Putamen (tissue), 1 donor: ENCODE measurements at places on chromosomes 5 and 9.

GRCh38 chr9:72394066-72394465 lies 29.1 kb upstream of the ZFAND5 start:
- DNase-seq: no peak

GRCh38 chr5:132054697-132055440 lies 5.6 kb upstream of the IL3 start:
- DNase-seq: no peak

DNA sequence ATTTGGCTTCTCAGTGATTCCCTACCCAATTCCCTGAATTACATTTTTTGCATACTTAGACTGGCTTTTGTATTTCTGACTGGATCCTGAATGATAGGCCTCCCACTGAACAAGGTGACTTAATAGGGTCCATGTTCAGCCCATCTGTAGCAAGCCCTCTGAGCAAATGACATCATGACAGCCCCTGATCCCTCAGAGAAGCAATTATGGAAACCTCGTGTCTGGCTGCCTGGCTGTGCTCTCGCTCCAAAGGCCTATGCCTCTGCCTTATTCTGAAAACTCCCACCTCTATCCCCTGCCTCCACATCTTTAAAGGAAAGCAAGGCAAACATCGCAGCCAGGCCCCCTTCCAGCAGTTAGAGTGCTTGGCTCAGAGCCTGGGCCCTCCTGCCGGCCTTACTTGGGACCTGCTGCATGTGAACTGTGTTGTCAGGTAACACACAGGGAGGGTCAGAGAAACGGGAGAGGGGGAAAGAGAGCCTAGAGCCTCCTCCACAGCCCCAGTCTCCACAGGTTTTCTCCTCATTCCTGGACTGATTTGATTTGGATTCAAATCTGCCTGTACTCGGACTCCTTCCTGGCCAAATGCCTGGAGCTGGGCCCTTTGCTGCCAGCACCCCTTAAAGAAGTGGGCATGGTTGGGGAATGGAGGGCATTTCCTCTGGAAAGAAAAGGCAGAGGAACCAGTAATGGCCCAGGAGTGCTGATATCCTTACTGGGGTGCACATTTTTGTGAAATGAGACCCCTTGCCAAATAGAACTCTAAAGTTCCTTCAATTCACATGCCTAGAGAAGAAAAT lies 3.8 kb downstream of the DCANP1 start:
- no peak for DNase-seq

GRCh38 chr9:17969232-17969631 lies 390.4 kb downstream of the SH3GL2 start:
- DNase-seq: no peak

GRCh38 chr5:131386124-131386523 lies 122.3 kb downstream of the CDC42SE2 start:
- DNase-seq: no peak

DNA sequence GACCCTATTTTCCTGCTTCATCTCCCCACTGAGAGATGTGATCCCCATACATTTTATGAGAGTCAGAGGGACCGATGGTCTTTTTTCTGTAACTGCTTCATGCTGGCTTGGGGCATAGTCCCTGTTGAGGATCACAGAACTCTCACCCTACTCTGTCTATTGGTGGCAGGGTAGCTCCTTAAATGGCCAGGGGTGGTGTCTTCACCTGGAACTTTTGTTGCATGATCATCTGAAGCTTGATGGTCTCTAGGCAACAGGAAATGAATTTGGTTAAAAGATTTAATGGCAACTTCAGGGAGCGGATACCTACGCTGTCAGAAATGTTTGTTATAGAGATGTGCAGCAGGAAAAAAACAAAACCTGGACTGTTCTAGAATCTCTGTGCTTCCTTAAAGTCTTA lies 87.0 kb upstream of the GLIS3 start:
- no peak for DNase-seq

DNA sequence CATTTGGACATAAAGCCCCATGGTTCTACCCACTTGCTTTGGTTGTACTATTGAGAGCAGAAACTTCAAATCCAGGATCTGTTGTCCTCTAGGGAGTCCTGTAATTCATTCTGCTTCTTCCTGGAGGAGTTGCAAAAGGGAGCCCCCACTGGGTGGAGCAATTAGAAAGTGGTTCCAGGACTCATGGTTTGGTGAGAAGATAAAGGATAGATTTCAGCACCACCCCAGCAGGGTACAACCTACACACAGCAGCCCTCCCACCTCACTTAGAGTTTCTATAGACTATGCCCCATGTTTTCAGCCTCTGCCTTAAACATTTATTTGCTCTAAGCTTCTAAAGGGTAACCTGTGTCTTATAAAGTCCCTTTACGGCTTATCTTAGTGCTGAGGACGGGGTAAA lies 112.6 kb upstream of the ARRDC3 start:
- no peak for DNase-seq

- no peak for DNase-seq
These were observed 18.7 kb downstream of the PRUNE2 start for GRCh38 chr9:76887003-76887821.

DNA sequence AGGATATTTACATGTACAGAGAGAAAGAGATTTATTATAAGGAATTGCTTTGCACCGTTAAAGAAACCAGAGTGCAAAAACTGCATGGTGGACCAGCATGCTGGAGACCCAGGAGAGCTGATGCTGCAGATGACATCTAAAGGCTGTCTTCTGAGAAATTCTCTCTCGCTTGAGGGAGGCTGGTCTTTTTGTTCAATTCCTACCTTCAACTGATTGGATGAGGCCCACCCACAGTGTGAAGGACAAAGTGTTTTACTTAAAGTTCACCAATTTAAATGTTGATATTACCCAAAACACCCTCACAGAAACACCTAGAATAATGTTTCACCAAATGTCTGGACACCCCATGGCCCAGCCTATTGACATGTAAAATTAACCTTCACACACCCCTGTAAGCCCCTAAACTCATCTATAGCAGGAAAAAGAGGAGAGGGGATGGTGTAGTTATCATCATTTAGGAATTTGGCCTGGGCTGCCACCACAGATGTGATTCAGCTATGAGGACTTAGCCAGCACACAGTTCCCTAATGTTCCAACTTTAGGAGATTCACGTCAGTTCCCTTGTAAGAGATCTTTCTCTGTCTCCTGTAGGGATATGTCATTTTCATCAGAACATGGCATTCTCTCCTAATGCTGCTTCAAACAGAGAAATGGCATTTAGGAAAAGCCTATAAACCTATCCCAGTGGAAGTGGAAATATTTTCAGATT lies 358.2 kb upstream of the TLE4 start:
- no peak for DNase-seq

GRCh38 chr5:177591690-177592009 lies 353 bp upstream of the TMED9 start:
- no peak for DNase-seq

DNA sequence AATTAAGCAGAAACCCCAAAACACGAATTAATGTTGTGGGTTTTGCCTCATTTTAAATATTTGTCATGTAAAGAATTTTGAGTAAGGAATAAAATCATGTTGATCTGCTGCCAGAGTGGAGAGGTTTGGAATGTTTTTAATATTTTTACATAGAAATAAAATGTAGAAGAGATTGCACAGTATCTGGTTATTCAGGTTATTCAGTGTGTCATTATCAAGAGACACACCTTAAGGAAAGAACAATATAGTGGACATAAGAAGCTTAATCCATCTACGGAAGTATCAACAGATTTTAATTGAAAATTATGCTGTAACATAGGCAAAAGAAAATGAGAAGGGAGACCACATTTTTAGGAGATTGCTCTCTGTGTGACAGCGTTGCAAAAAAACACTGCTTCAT lies 410.4 kb downstream of the MED10 start:
- DNase-seq: no peak

- DNase-seq: no peak
These were observed 5.5 kb downstream of the C7 start for GRCh38 chr5:40914835-40915234.

DNA sequence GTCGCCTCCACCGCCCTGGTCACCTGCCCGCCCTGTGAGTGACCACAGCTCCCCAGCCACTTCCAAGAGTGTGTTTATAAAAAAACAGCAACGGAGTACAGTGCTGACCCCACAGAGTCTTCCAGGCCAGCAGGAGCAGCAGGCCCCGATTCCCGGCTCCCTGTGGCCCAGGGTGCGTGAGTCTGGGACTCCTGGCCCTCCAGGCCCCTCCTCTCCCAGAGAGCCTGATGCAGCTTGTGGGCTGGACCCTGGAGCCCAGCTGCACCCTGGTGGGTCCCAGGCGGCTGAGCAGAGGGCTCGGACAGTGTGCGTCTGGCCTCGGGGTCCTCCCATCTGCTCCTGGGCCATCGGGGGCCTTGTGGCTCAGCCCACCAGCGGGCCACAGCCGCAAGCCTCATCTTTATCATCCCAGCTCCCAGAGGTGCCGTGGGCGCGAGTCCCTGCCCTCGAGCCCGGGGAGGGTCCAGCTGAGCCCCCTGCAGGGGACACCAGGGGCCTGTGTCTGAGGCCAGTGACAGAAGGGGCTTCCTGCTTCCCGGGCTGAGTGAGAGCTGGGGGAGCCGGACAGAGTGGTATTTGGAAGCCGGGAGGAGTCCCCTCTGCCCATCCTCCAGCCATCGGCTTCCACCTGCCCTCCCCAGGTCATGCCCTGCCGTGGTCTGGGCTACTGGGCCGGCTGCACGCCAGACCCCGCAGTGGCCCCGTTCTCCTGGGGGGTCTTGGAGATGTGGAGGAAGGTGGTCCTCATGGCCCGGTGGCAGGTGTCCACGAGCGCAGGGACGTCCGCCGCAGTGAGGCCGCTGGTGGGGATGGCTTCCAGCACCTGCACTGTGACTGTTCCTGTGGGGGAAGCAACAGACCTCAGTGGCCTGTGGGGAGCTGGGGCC lies 10.6 kb downstream of the EGFL7 start:
- DNase-seq: no peak
